DMS79 treated with DMSO at 0.1 percent for 48 hours (cell line): ENCODE measurements at places on chromosomes 2 and 18.

DNA sequence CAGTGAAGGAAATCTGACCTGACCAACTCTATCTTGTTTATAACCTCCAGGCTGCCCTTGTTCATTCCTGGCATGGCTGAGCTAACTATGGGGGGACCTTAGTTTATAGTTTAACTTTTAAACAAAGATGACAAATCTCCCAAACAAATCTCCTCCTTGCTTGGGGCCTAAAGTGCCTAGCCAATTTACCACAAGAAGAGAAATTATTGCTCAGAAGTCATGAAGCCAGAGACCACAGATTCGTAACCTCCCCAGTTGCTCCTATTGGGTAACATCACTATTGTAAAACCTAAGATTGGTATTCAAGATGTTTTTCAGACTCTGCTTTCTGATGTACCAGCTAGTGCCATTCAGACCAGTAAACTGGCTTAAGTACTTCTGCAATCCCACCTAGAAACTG lies 649.4 kb upstream of the SLC8A1 start:
- DNase-seq, result no peak

- no peak for DNase-seq
Observed at GRCh38 chr2:94980406-94980805, 45.1 kb upstream of the MAL start.

DNA sequence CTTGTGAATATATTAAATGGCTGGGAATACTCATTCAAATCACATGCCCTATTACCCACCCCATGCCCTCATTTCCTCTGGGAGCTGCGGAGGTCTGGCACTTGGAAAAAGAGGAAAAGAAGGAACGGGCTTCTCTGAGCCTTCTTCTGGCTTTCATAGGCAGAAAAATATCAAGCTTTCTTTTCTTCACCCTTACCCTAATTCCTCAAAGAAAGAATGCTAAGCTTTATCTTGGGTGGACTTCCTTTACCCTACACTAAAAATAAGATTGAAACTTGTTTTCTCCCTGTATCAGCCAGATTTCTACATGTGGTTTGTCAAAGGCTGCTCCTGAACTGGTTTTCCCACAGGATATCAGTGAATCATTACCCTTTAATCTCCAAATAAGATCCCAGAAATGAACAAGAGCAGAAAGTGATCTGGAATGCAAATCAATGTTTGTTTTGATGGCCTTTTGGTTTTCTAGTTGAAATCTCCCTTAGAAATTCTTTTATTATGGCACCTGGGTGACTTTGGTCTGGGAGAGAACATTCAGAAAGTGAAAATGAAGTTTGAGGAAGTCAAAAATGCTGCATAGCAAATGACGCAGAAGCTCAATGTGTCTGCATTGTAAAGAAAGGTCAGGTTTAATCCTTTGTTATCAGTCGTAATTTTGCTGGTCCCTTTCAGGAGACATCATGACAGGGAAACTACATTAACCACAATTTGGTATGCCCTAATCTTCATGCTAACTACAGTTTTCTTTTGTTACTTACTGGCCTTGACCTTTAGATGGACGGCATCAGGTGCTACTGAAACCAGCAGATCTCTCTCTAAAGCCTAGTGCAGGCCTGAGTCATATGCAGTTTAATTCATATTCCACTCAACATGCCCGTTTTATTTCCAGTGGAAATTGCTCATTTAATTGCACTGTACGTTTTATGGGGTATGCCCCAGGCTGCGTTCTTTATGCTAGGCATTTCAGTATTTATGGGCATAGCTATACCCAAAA lies 46.6 kb upstream of the HNRNPA3 start:
- DNase-seq, result peak; percentile 50

GRCh38 chr2:231549446-231550239 lies 19.4 kb upstream of the NMUR1 start:
- DNase-seq, result no peak

- DNase-seq, result peak; percentile 57
Observed at GRCh38 chr2:157302492-157303099, 23.0 kb downstream of the ERMN start.

DNA sequence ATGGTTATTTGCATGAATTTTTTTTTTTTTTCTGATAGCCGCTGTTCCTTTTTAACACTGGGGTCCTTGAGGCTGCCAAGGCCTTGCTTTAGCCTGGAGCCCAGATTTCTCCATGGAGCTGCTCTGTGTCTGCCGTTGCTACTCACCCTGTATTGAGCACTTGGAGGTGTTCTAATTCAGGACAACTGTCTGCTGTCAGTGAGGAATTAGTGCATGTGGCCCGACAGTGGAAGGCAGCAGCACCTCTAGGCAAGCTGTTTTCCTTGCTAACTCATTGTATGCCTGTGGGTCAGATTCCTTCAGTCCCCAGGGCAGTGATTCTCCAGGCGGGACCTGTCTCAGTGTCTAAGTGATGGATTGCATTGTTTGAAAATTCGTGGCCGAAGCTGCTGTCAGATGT lies 147.7 kb upstream of the DPP10 start:
- DNase-seq, result no peak

- DNase-seq, result no peak
Observed at GRCh38 chr18:73924307-73924706, 223.3 kb downstream of the FBXO15 start.

- DNase-seq, result no peak
Observed at GRCh38 chr2:4354164-4354563, 650.8 kb downstream of the DCDC2C start.

DNA sequence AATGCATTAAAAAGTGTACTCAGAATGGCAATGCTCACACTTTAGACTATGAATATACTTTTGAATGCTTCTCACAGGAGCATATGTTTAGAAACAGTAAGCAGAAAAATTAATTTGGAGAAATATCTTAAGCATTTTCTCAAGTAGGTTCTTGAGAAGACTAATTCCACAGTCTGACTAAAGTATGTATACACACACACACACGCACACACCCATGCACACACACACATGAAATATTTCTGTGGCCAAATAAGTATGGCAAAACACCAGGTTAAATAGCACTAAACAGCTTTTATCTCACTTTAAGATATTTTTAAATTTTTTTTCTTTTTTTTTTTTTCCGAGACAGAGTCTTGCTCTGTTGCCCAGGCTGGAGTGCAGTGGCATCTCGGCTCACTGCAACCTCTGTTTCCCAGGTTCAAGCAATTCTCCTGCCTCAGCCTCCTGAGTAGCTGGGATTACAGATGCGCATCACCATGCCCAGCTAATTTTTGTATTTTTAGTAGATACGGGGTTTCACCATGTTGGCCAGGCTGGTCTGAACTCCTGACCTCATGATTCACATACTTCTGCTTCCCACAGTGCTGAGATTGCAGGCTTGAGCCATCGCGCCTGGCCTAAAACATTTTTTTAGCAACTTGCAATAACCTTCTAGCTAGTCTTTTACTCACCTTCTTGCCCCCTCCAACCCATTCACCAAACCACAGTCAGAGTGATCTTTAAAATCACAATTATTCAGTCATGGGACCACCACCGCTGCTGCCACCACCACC lies 67.5 kb upstream of the SCG2 start:
- no peak for DNase-seq

- DNase-seq, result peak; percentile 70
Observed at GRCh38 chr18:75161256-75162028, 47.5 kb downstream of the PTGR3 start.

GRCh38 chr18:25646971-25647370 lies 295.0 kb upstream of the ZNF521 start:
- DNase-seq, result no peak

DNA sequence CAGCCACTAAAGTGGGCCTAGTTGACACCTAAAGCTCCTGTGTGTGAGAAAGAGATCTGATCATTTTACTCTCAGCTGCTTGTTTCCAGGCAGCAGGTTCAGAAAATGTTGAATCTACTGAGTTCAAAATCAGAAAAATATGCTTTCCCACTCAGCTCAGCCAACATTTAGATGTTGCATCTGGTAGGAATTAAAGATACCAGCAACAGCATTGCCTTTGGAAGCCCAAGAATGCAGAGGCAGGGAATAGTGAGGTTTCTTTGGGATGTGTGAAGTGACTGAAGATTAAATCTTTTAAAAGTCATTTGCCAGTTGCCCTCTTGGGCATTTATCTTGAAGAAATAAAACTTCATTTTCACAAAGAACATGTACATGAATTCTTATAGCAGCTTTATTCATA lies 33.9 kb upstream of the DOCK10 start:
- DNase-seq, result no peak

GRCh38 chr2:242011516-242011915 lies 142.0 kb downstream of the RTP5 start:
- DNase-seq, result no peak

- DNase-seq, result no peak
Observed at GRCh38 chr2:191857886-191858285, 11.0 kb upstream of the CAVIN2 start.

DNA sequence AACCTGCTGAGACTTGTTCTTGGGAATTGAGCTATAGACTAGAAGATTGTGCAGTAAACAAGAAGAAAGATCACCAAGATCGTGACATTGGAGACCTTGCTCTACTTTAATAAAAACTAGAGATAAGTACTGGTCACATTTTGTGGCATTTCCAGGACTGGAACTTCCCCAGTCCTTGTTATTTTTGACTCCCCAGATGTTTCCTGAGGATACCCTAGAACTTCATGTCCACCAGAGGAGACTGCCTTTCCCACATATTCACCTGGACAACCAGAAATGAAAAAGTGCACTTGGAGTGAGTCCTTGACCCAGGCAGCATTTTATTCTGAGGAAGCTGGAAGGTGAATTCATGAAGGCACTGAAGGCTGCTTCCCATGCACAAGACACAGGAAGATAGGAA lies 5.7 kb downstream of the CD207 start:
- no peak for DNase-seq

- DNase-seq, result no peak
Observed at GRCh38 chr2:238160206-238161129, 1.7 kb downstream of the ERFE start.

DNA sequence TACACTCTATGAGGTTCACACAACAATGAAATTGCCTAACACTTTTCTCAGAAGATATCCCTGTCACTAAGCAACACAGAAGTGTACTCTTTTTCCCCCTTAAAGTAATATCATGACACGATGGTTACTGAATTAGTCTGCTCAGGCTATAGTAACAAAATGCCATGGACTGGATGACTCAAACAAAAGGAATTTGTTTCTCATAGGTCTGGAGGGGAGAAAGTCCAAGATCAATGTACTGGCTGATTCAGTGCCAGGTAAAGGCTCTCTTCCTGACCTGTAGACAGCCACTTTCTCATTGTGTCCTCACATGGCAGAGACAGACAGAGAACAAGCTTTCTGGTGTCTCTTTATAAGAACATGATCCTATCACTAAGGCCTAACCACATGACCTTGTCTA lies 211.9 kb downstream of the RBM43 start:
- DNase-seq, result no peak
